H9 (cell line): ENCODE measurements at places on chromosomes 12 and 14.

GRCh38 chr12:100539202-100539601 lies 34.3 kb upstream of the GAS2L3 start:
- peak; percentile 55 for DNase-seq

GRCh38 chr14:73273799-73274198 lies 36.5 kb downstream of the PAPLN start:
- no peak for DNase-seq

DNA sequence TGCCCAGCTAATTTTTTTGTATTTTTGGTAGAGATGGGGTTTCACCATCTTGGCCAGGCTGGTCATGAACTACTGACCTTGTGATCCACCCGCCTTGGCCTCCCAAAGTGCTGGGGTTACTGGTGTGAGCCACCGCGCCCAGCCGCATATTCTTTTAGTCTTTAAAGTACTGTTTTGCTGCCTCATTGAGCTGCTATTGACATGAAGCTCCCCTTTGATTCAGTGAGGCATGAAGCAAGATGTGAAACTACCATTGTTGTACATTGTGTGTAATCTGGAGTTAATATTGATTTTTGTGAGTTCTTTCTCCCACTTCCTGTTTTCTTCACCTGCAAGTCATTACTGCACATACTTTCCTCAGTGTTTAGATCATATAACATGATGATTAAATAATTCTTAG lies 80.8 kb downstream of the MNAT1 start:
- DNase-seq: no peak

DNA sequence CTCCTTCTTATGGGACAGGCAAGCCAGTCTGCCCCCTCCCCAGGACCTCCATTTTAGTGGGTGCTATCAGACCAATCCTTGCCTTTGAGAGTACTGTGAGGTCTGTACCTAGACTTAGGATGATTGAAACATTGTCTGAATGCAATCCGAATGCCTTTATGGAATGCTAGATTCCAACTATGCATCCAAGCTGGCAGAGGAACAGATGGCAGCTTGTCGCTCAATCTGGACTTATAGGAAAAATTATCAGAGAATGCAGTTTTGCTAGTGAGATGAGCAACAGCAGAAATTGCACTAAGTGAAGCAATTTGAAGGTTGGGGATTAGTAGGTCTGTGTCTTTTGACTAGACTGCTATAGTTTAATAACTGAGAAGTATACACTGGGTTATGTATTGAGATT lies 109.1 kb downstream of the DYRK2 start:
- DNase-seq: no peak

DNA sequence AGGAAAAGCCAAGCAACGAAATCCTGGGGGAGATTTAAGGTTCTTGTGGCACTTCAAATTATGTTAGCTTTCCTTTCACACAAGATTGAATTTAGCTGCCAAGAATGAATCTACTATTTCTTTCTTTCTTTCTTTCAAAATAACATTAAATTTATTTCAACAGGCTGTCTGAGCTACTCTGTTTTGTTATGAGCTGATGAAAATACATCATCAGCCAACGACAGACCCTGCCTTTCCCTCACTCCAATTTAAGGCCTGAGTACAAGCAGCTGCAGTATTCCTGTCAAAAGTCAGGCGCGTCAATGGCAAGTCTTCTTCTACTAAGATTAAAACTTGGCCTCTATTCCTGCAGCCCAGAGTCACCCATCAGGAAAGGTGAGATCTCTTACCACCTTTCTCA lies 347.7 kb upstream of the FLRT2 start:
- DNase-seq: no peak

- DNase-seq: no peak
Measured at GRCh38 chr14:37972941-37973887, 234.5 kb upstream of the SSTR1 start.

GRCh38 chr12:56839915-56840325 lies 76.8 kb downstream of the HSD17B6 start:
- peak; percentile 83 for DNase-seq

DNA sequence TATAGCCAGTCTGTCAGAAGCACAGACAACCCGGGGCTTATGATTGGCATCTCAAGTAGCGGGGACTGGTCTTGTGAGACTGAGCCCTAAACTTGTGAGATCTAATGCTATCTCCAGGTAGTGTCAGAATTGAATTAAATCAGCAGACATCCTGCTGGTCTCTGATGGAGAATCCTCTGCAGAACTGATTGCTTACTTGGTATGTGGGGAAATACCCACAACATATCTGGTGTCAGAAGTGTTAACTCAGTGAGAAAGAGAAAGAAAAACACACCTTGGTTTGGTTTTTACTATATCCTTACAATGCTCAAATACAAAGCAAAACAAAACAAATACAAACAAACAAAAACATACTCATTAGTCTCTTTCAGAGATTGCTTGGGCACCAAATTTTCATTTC lies 10.0 kb downstream of the SEL1L start:
- DNase-seq: no peak

- DNase-seq: no peak
Measured at GRCh38 chr12:13592063-13592942, 389.1 kb downstream of the GRIN2B start.

DNA sequence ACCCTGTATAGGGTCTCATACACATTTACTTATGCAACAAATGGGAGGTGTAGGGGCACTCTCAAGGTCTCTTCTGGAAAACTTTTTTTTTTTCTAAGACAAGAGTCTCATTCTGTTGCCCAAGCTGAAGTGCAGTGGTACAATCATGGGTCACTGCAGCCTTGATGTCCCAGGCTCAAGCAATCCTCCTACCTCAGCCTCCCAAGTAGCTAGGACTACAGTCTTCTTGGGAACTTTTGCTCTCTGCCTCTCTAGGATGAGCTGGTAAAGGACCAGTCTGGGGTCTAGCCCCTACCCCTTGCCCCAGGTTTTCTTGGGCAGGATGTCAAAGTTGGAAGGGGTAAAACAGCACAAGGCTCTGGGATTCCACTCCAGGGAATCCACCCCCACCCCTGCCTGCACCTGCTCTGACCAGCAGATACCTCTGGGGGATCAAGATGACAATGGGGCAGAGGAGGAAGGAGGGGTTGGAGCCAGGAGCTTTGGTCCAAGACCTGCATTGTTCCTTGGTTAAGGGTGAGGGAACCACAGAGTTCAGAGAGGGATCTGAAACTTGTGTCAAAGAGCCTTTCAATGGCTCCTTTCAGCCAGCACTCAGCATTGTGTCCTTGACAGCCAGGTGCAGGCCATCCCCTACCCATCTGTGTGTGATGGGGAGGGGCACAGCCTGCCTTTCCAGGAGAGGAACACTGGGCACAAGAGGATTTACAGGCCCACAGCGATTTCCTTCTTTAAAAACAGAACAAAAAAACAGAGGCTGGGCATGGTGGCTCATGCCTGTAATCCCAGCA lies 12.2 kb downstream of the CTDSP2 start:
- no peak for DNase-seq

DNA sequence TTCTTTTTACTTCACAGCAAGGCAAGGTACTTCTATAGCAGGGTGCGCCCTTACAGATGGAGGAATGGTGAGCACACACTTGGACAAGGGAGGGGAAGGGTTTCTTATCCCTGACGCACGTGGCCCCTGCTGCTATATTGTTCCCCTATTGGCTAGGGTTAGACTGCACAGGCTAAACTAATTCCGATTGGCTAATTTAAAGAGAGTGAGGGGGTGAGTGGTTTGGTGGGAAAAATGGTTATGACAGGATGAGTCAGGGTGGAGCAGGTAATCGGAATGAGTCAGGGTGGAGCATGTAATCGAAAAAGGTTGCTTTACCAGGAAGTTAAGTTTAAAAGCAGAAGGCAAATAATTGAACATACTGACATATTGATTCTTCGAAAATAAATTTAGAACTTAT lies 23.7 kb upstream of the RAB21 start:
- DNase-seq: no peak

GRCh38 chr12:111773801-111774551 lies 7.2 kb downstream of the ALDH2 start:
- DNase-seq: no peak

- DNase-seq: no peak
Measured at GRCh38 chr12:32102234-32102633, 4.4 kb upstream of the BICD1 start.

DNA sequence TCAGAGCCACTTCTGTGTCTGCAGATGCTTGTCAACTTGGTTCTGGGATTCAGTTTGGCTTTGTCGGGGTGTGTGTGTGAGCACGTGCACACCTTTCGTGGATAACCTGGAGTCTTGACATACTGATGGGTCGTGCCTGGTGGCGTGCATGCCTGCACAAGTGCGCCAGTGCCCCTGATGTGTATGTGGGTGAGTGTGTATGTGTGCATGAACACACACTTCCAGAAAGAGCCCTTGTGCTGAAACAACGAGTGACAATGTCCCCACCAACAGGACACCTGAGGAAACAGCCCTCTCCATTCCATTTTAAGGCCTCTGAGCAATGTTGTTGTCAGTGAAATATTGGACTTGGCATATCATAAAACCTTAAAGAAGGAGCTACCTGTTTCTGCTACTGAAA lies 53.9 kb downstream of the SMUG1 start:
- DNase-seq: no peak

DNA sequence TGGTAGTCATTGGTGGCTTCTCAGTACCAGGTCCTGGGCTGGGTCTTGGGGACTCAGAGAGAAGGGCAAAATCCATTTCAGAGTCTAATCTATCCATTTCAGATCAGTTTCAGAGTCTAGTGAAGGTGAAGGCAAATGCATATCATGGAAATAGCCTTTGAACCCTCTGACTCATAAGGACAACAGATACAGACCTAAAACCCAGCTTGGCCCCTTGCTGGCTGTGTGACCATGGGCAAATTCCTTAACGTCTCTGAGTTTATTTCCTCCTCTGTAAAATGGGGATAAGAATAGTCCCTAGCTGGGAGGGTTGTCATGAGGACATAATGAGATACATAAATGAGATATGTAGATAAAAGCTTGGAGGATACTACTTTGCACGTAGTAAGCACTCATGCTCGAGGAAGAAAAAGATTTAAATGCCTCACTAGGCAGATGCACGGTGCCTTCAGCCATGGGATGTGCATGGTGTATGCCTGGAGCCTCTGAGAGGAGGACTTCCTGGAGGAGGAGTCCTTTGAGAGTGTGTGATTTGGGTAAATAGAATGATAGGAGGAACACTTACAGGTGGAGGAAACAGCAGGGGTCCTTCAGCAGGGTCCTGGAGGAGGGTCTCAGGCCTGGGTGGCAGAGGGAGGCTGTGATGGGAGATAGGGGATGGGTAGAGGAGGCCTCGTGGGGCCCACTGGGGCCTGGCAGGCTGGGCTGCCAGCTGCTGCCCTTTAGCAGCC lies 8.0 kb downstream of the DTX1 start:
- no peak for DNase-seq

DNA sequence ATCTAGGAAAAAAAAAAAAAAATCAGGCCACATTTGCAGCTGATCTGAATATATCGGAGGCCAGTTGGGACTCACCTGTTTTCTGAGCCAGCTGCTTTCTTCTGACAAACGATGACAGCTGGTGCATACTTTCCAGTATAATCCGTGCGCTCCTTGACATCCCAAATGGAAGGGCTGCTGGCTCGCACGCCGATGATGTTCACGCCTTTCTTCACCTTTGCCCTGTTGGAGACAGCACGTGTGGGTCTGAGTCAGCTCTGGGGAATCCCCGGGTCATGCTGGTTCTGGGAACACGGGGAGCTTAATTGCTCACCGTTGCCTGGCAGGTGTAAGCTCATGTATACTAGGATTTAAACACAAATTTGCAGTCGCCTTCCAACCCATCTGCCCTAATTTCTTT lies 372.8 kb downstream of the TMEM132D start:
- DNase-seq: peak; percentile 72

DNA sequence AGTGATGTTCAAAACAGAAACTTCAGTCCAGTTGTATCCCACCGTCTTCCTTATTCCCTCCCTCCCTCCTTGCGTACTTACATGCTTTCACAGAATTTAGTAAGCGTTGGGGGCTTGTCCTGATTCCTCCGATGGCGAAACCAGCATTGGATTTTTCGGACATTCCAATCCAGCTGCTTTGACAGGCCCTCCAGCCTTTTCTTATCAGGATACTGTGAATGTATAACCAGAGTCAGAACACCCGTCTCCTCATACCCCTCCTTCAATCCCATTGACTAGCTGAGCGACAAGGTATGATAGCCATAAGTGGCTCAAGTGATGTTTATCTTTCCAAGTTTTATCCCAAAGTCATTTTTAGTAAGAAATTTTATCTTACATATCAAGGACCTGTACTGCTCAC lies 24.2 kb downstream of the CERS5 start:
- no peak for DNase-seq

DNA sequence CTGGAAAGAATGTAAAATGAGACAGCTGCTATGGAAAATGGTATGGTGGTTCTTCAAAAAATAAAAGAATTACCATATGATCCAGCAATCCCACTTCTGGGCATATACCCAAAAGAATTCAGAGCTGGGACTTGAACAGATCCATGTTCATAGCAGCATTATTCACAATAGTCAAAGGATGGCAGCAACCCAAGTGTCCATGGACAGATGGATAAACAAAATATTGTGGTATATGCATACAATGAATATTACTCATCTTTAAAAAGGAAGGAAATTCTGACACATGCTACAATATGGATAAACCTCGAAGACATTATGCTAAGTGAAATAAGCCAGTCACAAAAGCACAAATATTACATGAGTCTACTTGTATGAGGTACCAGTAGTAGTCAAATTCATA lies 9.1 kb downstream of the RAB2B start:
- no peak for DNase-seq

GRCh38 chr12:111203969-111204368 lies 164.9 kb downstream of the PHETA1 start:
- DNase-seq: no peak

DNA sequence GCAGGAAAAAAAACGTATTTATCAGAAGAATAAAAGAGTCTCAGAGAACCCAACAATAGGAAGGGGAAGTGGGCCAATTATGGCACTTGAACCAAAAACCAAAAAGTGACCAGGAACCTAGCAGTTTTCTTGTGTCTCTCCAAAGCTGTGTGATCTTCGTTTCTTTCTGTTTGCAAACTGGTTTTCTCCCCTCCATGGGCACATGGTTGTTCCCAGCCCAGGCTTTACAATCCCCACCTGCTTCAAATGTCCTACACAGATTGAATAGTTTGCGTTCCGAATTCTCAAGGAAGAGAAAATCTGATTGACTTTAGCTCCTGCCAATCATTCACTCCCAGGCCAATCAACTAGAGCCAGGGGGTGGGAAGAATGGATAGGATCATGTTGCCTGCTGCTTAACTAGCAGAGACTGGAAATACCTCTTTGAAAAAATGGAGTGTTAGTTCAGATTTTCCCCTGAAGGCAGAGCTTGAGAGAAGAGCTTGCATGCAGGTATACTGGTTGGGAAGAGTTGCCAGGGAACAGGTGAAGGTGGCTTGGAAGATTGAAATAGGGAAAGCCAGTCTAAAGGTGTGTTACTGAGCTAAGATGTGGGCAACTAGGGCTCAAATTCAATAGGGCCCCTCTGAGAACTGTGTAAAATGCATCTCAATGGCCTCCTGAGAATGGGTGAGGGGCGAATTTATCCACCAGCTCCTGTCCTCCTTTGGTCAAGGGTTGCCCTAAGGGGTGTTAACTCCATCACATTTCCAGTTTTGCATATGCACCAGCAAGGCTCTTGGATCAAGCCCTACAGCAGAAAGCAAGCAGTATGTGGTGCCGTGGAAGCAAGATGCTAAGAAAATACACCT lies 106.4 kb upstream of the SRRM4 start:
- DNase-seq: peak; percentile 90

GRCh38 chr12:67433385-67434175 lies 164.4 kb downstream of the CAND1 start:
- DNase-seq: no peak
